Left lung (tissue), 14 donors: ENCODE measurements at places on chromosomes 7 and 10. TPM values are rescaled to one million over a fixed set of nuclear protein-coding genes. Genes with fewer than 3 reads are reported as not detected.

CDHR1 gene
- polyA plus RNA-seq, result 0.16 TPM

RBP3 gene
- polyA plus RNA-seq, result 0.14 TPM

OR6B1 gene
- not detected for polyA plus RNA-seq

DNA sequence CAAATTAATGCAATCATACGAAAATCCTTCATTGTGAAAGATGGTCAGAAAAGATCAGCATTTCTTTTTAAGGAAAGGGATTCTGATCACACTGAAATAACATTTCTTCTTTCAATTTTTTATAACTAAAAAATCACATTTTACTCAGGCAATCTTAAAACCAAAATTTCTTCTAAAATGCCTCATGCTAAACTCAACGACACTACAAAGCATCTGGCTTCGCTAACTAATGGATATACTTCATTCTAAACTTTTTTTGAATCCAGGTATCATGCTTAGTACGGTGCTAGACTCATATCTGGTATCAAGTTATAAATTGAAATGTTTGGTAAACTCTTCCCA lies 100.4 kb downstream of the CUBN start:
- DNase-seq, result no peak

DNA sequence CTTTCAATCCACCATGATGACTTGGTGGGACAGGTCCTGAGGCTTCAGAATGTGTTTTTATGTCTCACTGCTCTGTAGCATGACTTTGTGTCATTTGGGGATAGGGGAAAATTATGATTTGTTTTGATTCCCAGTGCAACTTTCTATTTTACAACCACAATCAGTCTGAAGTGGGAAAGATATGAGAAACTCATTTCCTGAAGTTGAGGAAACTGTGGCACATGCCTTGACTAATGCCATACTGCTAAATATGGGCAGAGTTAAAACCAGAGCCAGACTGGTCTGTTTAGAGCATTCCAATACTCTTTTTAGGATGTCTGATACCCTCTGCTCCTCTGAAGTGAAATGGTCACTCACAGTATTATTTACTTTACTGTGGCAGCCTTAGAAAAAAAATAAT lies 307.7 kb downstream of the ADRA2A start:
- no peak for DNase-seq

DNA sequence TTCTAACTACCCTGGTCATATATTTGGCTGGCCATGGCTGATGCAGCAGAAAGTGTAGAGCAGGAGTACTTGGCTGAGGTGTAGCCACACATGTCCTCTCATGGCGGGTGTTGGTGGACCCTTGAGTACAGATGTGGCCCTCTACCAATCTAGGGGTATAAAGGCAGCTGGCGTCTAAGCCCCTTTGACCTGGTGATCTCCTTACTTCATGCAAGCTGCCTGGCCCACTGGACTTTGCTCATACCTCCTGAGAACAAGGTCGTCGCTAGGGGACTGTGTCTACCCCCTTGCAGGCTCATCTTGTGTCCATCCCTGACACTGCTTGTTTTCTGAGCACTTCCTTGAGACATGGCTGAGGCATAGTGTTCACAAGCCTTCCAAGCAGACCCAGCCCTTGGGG lies 287.8 kb downstream of the RPS24 start:
- no peak for DNase-seq

DNA sequence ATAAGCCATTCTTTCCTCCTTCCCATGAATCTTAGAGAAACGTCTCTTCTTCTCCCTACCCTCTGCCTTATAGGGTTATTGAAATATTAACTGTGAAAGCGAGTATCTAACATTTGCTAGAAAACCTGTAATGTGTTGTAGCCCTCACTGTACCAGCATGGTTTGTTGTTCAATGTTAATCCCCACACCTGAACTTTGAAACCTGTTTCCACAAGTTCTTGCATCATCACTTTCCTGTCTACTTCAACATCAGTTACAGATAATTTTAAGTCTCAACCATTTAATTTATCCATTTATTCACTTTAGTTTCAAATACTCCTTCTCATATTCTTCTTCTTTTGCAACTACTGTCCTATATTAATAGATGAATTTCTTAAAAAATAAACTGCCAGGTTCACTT lies 148.2 kb downstream of the ETV1 start:
- DNase-seq, result no peak

PDE1C gene
- 4.0 TPM for polyA plus RNA-seq

DNA sequence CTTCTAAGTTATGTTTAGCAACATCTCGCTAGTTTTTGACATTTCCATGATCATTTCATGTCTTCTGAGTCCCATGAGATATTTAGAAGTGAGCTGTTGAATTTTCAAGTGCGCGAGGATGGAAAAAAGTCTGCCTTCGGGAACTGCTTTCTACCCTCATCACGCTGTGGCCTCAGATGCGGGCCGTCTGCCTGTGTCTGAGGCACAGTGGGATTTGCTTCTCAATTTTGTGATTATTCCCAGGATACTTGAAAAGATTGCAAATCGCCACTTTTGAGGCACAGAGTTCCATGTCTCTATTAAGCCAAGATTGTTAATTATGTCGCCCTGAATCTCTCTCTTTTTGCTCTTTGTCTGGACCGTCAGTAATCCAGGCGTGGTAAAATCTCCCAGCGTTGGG lies 30.8 kb upstream of the NKX6-2 start:
- peak; percentile 8 for DNase-seq

TMEM184A gene
- 2.1 TPM for polyA plus RNA-seq

- DNase-seq, result no peak
These were observed 8.7 kb upstream of the CALHM1 start for GRCh38 chr10:103467406-103467805.

DNA sequence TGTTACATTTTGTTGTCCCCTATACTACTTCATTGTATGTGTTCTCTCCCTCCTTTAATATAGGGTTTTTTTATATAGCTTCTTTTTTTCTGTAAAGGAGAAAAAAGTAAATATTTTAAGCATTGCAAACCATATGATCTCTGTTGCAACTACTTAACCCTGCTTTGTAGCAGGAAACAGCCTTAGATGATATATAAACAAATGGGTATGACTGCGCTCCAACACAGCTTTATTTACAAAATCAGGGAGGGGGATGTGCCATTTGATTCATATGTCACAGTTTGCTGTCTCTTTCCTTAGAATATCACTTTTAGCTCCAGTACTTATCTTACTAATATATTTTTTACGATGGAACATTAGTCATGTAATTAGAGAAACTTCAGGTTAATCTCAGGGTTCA lies 155.2 kb upstream of the GNAI1 start:
- DNase-seq, result no peak

CLCN1 gene
- not detected for polyA plus RNA-seq
